ENCODE measurements at places on chromosomes 16 and 17.

DNA sequence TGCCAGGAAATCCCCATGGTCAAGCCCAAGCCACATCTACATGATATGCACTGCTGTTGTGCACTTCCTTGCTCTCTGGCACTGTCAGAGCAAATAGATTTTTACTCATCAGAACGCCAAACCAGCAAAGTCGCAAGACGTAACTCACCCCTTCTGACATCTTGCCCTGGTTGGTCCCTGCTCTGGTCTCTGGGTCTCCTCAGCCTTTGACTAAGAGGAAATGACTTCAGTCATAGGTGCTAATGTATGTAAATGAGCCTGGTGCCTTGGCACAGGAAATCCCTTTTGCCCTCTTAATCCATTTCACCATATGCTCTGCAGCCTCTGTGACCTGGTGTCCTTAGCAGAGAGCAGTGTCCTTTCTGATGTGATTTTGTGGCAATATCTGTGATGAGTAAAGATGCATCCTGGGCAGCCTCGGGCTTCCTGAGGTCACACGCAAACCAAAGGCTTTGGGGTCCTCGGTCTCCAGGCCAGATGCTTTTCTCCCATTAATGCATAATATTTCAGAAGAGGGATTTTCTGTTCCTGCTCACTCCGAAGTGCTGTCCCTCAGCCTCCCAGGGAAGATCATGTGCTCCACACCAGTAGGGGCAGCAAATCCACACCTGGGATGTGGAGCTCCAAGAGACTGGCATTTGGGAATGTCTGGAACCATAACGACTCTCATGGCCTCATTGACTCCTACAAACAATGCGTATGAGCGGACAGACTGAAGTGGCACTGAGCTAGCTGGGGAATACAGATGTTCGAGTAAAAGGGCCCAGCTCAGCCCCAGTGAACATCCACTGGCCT, 66.9 kb downstream of the GP2 start:
- DNase-seq = no peak

GRCh38 chr17:73498886-73499554, 145.2 kb downstream of the SDK2 start:
- DNase-seq = no peak

DNA sequence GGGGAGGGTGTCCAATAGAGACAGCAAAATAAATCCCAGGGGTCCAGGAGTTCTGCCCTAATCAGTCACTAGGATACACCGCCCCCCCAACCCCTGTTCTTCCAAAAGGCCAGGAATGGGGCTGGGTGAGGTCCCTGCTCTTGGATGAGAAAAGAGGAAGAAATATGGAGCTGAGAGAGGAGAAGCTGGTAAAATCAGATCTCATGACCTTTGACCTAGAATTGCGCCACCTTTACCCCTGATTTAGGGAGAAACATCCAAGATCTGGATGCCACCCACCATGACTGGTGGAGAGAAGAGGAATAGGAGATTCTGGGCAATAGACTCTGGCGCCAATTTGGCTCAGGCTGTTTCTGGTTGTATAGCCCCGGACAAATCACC, 707 bp upstream of the CACNB1 start:
- peak; percentile 50 for DNase-seq

- no peak for DNase-seq
These were observed 28.5 kb upstream of the SLC38A8 start for GRCh38 chr16:84071121-84071520.

- peak; percentile 95 for DNase-seq
These were observed 11.8 kb downstream of the SYT17 start for GRCh38 chr16:19179546-19180490.

DNA sequence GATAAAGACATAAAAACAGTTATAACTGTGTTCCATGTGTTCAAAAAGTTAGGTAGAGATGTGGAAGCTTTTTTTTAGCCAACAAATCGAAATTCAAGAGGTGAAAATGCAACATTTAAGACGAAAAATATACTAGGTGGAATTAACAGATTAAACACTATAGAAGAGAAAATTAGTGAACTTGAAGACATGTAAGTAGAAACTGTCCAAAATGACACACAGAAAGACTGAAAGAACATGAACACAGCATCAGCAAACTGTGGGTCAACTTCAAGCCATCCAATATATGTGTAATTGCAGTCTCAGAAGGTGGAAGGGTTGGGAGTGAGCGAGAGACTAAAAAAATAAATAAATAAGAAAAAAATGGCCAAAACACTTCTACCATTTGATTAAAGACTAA, 9.3 kb downstream of the FAM83G start:
- DNase-seq = no peak

- no peak for DNase-seq
These were observed 2.8 kb upstream of the KDM6B start for GRCh38 chr17:7831233-7831632.

DNA sequence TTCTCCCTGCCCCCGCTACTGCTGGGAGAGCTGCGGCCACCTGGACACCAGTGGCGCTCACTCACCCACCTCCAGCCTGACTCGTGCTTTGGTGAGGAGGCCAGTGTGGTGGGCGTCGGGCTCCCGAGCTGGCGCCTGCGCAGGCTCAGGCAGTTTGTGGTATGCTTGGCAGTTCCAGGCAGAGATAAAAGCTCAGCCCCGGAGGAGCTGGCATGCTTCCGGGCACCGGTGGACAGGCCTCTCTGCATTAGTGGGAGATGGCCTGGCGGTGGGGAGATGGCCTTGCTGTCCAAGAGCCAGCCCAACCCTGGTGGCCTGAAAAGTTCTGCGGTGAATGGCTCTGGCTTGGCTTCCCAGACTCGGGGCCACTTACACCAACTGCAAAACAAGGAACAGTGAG, 4.1 kb downstream of the ADGRG1 start:
- DNase-seq = no peak

GRCh38 chr17:72511874-72512273, 391.1 kb downstream of the SOX9 start:
- DNase-seq = no peak

GRCh38 chr16:49638673-49639610, 217.0 kb downstream of the ZNF423 start:
- no peak for DNase-seq

- no peak for DNase-seq
These were observed 34.8 kb upstream of the CPHXL start for GRCh38 chr16:75761108-75761507.

DNA sequence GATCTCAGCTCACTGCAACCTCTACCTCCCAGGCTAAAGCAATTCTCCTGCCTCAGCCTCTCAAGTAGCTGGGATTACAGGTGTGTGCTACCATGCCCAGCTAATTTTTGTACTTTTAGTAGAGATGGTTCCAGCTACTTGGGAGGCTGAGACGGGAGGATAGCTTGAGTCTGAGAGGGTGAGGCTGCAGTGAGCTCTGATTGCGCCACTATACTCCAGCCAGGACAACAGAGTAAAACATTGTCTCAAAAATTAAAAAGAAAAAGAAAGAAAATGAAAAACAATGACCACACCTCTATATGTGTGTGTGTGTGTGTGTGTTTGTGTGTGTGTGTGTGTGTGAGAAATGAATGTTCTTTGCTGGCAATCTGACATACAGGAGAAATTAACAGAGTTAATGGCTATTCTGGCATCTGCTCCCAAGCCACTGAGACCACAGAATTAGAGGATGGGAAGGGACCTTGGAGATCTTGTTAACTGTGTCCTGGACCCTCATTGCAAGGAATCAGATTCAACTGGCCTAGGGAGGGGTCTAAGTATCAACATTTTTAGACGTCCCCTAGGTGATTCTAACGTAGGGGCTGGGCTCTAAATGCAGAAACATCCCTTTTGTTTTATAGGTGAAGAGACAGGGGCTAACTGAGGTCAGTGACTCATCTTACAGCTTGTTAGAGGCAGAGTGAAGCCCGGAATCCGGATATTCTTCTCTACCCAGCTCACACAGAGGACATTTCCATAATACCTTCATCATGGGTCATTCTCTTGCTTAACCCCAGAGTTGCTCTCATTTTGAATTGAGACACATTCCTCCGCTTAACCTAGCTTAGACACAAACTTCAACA, 16.4 kb upstream of the MARCHF10 start:
- no peak for DNase-seq

DNA sequence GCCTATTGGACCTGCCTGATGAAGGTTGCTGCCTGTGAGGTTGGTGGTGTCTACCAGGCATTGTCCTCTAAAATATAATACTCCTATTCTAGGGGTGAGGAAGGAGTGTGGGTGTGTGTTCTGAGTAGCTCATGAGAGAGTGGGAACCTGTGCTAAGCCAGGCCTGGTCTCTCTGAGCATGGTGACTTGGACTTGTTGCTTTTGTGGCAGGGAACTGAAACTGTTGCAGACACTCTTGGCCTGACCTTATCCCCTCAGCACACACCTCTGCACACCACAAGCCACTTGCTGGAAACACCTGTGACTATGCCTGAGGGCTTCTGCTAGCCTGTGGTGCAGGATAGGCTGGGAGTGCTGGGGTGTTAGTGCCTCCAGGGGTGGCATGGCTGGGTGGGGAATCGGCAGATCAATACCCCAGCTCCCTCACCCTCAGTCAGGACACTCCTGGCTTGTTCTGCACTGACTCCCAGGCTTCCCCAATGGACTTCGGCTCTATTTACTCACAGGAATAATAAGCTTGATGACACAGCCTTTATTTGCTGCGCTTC, 29.9 kb downstream of the PLCG2 start:
- no peak for DNase-seq

- no peak for DNase-seq
These were observed 1.6 kb upstream of the CD300A start for GRCh38 chr17:74464730-74465377.

GRCh38 chr16:72744076-72744793, 303.7 kb downstream of the ZFHX3 start:
- DNase-seq = no peak

DNA sequence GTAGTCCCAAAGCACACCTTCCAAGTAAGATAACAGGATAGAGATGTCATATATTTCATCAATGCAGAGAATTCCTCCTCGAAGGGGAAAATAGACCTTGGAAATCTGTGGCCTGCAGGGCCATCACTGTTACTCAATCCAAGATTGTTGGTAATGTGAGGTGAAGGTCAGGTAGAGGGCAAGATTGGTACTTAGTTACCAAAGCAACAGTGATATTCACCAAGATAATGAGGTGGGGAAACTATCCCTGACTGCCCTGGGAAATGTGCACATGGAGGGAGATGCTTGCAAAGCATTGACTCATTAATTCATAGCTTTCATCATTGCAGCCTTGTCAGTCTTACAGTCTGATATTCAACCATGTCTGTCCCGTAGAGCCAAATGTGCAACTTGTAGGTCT, 234.1 kb upstream of the MON1B start:
- no peak for DNase-seq

- peak; percentile 72 for DNase-seq
These were observed 48.7 kb upstream of the PLCG2 start for GRCh38 chr16:81730090-81731051.

DNA sequence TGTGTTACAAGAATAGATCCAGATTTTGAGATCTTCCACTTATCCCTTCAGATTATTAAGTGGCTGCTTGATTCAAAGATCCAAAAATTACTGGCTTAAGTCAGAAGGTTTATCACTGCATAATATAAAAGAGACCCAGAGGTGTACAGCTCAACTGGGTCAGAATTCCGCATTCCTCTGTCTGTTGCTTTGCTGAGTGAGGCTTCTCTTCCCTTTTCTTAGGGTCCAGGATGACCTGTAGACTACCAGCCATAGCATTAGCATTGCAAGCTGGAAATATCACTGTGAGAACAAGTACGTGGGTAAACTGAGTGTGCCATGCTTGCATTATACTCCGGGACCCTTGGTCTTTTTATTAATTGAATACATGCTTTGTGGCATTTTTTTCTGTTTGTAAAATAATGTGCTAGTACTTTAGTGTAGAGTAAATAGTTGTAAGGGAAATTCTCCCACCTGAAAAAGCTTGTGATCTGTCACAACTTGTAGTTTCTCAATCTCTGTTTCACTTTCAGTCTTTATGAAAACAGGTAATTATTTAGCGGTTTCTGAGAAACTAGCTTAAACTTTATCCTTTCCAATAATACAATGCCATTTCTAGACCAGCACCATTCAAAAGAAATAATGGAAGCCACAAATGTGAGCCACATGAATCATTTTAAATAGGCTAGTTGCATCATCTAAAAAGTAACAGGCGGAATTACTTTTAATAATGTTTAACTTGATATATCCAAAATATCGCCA, 61.6 kb downstream of the TNRC6C start:
- no peak for DNase-seq

GRCh38 chr17:48574505-48575065, 3.6 kb downstream of the HOXB4 start:
- no peak for DNase-seq

- no peak for DNase-seq
These were observed 20.1 kb downstream of the COX11 start for GRCh38 chr17:54948380-54948779.

- no peak for DNase-seq
These were observed 14.0 kb downstream of the METTL9 start for GRCh38 chr16:21613361-21613760.

GRCh38 chr16:15777533-15778203, 79.2 kb downstream of the MYH11 start:
- peak; percentile 3 for DNase-seq

DNA sequence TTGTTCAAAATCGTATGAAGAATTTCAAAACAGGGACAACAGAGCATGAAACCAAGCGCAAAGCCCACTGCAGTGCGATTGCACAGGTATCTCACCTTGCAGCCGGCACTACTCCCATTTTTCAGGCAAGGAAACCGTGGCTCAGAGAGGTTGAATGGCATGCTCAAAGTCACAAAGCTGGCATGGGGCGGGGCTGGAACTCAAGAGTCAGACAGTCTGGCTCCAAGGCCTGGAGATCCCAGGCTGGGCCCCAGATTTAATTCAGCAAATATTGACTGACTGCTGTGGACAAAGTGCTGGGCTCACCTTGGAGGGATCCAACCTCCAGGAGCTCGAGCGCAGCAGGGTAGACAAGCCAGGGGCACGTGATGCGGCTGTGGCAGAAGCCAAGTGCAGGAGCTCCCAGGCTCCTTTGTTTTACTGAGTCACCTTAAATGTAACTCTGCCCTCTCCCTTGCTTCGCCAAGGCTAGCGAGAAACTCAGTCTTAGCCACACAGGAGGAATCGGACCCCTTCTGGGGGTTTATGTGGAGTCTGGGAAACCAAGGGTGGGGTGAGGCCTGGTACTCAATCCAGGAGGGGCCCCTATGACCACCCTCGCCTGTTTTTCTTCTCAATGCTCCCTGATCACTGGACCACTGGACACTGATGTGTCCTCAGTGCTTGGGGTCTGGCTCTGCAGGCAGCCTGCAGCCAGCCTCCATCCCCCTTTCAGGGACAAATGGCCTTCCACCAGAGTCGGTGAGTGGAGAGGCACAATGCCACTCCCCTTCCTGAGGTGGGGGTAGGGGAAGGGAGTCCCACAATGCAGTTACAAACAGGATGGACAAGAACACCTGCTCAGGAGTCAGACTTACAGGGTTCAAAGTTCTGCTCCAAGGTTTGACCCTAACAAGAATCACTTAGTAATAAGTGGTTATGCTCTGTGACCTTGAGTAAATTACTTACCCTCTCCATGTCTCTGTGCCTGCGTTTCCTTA, 3.9 kb upstream of the SPATA20 start:
- no peak for DNase-seq

DNA sequence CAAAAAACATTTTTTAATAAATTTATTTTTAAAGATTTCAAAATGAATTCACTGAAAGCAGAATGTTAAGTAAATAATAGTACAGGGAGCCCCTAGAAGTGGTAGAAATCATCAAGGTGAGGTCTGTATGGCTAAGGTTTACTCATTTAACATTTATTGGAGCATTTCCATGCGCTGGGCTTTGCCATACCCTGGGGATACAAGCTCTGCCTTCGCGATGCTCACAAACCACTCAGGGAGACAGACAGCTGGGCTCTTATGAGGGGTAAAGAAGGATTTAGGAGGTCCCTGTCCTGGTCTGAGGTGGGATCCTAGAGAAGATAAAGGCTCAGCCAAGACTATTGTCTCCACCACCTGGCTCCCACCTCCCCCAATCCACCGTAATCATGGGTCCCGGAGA, 11.3 kb upstream of the LPCAT2 start:
- no peak for DNase-seq

- peak; percentile 15 for DNase-seq
These were observed 619 bp downstream of the NAT9 start for GRCh38 chr17:74775409-74776043.
